ENCODE measurements at places on chromosomes 5 and 9.

DNA sequence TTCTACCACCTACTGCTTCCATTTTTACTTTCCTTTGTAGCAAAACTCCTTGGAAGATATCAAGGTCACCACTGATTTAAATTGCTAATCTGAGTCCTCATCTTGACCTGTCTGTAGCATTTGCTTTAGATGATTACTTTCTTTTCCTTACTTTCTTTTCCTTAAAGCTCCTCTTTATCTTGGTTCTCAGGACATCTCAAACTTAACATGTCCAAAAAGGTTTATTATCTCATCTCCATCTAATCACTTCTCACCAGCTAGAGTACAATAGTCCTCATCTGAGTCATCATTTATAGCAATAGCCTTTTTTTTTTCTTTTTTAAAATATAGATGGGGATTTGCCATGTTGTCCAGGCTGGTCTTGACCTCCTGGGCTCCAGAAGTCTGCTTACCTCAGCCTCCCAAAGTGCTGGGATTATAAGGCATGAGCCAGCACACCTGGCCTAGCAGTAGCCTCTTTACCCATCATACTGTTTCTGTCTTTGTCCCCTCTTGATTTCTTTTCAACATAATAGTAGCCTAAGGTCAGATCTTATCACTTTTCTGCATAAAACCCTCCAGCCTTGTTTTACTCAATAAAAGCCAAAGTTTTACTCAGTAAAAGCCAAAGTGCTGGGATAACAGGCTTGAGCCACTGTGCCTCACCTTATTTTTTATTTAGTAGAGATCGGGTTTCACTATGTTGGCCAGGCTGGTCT is 32.9 kb upstream of the GPR21 start:
- no peak for DNase-seq

DNA sequence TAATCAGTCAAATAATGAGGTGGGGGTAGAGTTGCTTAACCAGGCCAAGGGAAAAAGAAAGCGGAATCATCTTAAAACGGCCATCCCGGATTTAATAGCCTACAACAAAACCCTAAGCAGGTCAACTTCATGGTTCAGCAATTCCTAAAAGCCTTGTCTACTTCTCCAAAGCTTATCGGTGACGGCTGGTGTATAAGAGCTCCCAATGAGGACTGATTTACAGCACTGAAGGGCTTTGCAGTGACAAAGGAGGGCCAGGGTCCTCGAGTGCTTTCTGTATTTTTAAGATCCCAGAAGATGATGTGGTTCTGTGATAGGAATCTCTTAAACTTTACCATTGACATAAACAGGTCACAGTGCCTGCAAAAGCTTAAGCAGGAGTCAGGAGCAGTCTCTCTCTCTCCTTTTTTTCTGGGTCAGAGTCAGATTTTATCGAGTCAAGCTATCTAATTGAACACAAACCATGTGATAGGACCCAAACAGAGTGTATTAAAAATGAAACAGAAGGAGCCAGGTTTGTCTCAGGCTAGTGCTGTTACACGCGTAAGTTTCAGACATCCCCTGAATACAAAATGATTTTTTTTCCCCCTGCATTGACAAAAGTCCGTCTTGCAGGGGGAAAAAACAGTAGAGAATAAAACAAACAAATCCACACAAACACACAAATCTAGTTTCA is 663.6 kb upstream of the ZNF608 start:
- no peak for DNase-seq

DNA sequence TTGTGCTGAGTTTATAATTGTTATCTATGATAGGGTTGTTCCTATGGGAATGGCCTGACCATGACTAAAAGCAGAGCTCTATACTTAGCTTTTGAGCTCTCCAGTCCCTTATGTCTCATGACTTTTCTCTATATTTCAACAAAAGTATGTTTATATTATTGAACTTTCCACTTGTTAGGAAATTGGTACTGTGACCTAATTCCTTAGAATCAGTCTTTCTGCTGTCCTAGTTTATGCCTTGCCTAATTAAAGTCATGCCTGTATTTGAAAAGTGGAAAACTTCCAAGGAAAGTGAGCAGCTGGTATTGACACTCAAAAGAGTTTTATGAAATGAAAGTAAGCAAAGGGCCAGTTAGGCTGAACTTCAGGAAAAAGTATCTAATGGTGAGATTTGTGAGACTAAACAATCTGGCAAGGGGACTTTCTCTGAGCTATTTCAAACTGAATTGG is 68.6 kb downstream of the XRCC4 start:
- DNase-seq = no peak

- DNase-seq = no peak
Observed at GRCh38 chr5:91378752-91379211, 4.3 kb downstream of the ARRDC3 start.

DNA sequence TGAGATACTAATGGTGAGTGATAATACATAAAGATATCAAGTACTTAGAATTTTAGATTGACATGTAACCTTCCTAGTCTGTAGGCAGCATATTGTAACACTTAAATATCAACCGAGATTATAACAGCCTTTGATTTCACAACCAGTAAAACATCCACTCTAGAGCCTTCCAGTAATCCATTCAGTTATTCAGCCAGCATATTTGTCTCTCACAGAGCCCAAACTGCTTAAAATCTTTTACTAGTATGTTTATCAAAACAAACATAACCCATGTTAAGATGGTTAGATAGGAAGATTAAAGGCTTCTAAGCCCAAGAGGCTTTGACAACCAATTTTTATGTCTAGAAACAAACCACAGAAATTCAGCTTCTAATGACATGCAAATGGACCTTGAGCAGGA is 177.9 kb upstream of the FST start:
- DNase-seq = no peak

DNA sequence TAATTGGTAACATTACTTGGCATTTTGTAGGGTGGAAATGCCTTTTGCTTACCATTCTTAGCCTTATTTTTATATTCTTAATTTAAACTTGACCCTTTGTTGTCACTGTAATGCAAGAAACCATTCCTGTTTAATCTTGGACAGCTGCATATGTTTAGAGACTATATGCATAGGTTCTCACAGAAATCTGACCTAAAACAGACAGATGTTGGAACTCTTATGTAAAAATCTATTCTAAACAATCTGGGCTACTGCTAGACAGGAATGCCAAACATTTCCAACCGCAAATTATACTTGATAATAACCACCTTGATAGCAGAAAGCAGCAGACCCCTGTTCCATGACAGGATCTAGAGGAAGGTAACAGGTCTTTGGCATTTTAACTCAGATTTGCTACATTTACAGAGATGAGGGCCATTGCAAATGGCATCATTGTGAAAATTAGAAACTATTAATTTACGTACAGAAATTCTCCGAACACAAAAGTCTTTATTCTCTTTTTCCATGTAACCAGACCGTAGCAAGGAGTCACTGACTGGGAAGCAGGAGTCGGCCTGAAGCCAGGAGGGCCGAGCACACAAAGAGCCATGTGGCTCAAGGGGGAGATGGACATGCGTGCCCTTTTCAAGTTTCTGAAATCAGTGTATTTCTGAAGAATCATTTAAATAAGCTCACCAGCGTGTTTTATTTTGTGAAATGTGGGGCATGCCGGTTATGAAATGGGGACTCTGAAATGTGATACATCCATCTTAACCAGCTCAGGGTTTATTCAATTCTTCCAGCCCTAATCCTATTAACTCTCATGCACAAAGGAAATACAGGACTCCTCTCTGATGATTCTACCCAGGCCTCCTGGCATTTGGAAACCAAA is 139.3 kb downstream of the AOPEP start:
- no peak for DNase-seq

DNA sequence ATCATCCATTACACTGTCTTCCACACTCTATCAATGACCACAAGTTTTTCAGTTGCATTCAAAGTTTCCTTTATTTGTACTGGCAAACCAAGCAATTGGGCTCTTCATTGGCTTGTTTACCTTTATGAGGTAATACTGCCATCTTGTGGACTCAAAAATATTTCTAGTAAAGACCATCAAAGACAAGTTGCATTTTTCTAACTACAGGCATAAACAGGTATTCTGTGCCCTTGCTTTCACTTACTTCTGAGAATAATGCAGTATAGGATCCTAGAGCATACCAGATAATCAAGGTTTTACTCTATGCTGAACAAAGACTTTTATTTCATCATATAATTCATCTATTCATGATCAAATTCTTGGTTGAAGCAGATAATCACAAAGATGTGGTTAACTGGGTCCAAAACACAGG is 173.7 kb upstream of the POU5F2 start:
- DNase-seq = peak; percentile 51

DNA sequence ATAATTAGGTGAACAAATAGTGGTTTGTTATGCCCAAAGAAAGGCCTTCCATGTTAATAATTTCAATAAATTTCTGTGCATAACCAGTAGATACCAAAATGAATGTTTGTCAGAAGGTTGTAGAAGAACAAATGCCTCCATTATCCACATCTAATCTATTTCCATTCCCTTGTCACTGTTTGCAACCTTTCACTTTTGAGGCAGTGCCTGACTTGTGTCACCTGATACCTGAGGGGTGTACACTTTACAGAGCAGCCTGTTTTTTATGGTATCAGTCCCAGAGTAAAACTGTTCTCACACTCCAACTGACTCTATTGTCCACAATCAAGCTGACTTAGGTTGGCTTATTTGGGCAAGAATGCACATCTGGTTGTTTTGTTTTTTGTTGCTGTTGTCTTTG is 40.1 kb downstream of the FREM1 start:
- DNase-seq = no peak

Measured in B cell (primary cell).